ENCODE measurements at places on chromosomes 6 and 20.

- DNase-seq: no peak
These were observed 17.3 kb upstream of the CD93 start for GRCh38 chr20:23103284-23104018.

DNA sequence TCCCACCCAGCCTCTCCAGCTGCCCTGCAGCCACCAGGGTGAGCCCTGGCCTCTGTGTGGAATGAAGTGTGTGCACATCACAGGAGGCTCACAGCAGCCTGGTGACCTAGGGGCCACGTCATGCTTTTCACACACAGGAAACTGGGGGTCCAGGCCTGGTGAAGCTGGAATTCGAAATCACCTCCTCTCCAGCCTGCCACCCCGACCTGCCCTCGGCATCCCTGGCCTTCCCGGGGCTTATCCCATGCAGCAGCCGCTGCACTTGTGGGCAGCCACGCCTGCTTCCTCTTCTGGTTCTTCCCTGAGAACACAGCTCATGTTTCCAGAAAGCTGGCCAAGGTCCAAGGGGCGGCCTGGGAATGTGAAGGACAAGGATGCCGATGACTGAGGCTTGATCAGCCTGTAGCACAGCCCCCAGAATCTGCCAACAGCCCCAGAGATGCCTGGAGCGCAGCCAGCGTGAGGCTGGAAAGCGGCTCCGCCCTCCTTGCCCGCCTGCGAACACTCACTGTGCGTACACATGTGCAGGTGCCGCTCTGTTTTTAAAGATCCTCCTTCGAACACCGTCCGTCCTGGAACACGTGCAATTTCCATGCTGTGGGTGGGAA, 4.2 kb upstream of the NTSR1 start:
- no peak for DNase-seq

GRCh38 chr6:25703005-25703404, 51.0 kb downstream of the SCGN start:
- no peak for DNase-seq

DNA sequence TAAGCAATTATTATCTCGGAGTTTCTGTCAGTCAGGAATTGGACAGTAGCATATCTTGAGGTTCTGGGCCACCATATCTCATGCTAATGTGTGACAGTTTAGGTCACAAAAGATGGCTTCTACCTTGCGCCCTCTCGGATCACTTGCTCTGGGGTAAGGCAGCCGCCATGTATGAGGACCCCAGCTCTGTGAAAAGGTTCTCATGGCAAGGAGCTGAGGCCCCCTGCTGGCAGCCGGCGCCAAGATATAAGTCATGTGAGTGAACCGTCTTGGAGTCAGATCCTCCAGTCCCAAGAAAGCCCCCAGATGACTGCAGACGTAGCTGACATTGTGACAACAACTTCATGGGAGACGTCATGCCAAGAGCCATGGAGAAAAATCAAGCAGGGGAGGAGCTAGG, 670.8 kb downstream of the KIF16B start:
- no peak for DNase-seq

DNA sequence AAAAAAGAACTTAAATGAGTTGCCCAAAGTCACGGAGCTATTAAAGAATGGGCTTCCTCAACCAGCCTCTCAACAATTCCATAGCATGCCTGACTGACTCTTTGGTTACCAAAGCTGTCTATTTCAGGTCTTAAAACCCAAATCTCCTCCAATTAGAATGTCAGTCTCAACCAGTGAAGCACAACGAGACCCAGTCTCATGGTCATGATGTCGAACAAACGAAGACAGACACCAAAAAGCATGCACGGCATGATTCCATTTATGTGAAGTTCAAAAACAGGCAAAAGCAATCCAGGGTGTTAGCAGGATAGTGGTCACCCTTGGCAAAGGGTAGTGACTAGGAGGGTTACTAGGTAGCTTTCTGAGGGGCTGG, 16.3 kb upstream of the PTPN1 start:
- DNase-seq: no peak

DNA sequence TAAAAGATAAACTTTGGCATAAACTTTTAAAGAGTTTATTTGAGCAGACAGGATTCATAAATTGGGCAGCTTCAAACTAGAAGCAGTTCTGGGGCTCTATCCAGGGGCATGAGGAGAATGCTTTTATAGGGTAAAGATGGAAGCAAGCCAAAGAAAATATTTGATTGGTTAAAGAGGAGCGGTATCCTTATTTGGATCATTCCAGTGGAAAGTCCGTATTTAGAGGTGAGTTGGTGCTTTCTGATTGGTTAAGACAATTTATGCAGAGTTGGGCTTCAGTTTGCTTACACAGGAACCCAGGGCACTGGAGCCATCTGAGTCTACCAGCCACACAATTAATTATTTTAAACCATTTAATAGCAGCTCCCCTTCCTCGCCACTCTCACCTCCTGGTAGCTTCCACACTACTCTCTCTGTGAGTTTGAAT, 37.9 kb upstream of the RNF217 start:
- DNase-seq: no peak

- no peak for DNase-seq
These were observed 116.5 kb upstream of the CCDC28A start for GRCh38 chr6:138657065-138657425.

DNA sequence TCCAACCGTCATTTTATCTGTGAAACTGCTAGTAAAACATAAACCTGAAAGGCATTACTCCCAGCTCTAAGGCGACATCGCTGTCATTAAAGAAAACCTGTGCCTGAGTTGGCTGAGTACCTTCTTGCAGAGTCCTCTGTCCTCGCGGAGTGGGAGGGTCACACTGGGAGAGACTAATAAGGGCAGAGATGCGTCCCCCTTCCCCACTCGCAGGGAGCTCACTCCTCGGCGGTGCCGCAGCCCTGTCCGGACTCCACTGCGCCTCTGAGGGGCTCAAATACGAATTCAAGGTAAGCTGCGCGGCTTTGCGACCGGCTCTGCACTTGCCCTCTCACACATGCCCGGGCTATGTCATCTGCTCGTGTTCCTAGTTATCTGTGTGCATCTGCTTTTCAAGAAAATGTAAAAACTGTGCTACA, at the start of gene COL19A1:
Gene COL19A1 (plus strand): TSS at position 206 of the 419 bp plus-strand sequence. CDS start 13,012 bp downstream, outside the sequence.
- DNase-seq: no peak

GRCh38 chr6:159978291-159979135, 9.6 kb downstream of the IGF2R start:
- DNase-seq: peak; percentile 34

DNA sequence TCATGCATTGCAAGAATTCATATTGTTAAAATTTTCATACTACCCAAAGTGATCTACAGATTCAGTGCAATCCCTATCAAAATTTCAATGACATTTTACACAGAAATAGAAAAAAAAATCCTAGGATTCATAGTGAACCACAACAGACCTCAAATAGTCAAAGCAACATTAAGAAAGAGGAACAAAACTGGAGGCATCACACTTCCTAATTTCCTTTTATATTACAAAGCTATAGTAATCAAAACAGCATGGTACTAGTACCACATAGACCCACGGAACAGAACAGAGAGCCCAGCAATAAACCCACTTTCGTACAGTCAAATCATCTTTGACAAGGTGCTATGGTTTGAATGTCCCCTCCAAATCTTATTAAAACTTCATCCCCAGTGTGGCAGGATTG, 39.7 kb downstream of the NTSR1 start:
- DNase-seq: no peak

DNA sequence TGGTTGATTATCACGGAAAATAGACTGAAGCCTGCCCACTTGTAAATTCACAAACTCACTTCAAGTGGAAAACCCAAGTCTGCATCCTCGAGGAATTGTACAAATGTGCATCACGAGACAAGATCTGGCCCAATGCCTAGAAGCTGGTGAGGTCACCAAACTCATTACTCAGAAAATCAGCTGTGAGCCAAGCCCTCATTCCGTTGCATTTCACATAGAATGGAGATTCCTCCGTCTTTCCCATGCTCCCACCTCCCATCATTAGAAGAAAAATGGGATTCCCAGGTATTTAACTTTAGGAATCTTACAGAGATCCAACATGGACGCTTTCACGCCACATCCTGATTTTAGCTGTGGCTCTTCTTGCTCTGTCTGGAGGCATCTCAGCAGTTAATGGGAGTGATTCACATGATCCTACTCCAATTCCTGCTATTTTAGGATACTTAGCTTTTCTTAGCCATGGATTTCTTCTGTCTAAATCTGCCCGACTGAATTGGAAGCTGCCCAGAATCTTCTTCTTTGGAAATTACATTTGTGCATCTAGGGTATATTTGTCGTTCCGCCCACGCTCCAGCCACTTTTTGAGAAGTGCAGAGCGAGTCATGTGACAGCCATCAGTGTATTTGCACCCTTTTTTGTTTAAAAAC, 68.7 kb upstream of the STMND1 start:
- DNase-seq: no peak

- DNase-seq: peak; percentile 83
These were observed 66.2 kb upstream of the SNX9 start for GRCh38 chr6:157756708-157757429.

DNA sequence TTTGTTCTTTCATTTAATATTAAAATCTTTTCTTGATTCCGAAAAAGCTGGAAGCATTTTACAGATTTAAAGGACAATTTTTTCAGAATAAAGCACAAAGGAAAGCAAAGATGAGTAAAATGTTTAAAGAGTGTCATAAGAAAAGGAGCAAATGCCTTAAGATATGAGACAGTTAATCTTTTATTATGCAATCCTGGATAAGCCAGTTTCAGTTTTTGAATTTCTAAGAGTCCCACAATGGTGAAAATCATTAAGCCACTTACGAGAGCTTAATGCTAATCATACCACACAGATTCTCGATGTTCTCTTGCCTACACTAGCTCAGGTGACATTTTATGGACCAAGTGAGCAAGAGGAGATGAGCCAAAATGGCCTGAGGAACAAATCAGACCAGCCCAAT, 103.7 kb upstream of the RNF217 start:
- DNase-seq: no peak

GRCh38 chr6:156963712-156964700, 186.8 kb downstream of the ARID1B start:
- no peak for DNase-seq

DNA sequence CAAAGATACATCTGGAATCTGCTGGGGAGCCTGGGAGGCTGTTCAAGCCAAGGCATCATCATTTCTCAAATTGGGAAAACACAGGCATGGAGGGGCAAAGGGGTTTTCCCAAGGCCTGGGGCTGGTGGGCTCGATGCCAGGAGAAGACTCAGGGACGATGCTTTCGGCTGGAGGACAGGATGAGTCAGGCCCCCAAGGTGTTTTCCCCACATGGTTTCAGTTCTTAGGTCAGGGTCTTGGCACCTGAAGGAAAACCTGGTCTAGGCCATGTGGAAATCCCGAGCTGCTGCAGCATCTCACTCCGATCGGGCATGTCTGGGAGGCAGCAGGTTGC, 348.1 kb downstream of the CDC5L start:
- no peak for DNase-seq

GRCh38 chr6:5866547-5867051, 140.1 kb downstream of the NRN1 start:
- no peak for DNase-seq

DNA sequence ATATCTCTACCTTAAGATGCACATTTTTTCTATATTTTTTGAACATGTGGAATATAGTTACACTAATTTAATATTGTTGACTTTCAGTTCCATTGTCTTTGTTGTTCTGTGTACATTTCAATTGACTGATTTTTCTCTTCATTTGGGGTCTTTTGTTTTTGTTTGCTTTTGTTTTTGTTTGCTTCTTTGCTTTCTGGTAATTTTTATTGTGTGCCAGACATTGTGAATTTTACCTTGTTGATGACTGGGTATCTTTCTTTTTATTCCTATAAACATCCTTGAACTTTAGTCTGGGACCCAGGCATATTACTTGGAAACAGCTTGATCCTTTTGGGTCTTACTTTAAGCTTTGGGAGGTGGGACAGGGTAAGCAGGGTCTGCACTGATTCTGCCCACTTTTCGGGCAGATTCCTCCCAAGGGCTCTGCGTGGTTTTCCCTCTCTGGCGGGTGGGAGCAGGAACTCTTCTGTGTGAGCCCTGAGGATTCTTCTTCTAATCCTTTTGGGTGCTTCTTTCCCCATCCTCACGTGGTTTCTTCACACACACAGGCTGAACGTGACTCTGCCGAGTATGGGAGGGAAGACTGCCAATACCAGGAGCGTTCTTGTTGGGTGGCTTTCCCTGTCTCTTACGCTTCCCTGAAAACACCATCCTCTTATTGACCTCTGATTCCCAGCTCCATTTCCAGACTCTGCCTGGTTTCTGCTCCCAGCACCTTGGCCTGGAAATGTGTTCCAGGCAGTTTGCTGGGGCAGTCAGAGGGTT, 200.5 kb downstream of the ARID1B start:
- no peak for DNase-seq

DNA sequence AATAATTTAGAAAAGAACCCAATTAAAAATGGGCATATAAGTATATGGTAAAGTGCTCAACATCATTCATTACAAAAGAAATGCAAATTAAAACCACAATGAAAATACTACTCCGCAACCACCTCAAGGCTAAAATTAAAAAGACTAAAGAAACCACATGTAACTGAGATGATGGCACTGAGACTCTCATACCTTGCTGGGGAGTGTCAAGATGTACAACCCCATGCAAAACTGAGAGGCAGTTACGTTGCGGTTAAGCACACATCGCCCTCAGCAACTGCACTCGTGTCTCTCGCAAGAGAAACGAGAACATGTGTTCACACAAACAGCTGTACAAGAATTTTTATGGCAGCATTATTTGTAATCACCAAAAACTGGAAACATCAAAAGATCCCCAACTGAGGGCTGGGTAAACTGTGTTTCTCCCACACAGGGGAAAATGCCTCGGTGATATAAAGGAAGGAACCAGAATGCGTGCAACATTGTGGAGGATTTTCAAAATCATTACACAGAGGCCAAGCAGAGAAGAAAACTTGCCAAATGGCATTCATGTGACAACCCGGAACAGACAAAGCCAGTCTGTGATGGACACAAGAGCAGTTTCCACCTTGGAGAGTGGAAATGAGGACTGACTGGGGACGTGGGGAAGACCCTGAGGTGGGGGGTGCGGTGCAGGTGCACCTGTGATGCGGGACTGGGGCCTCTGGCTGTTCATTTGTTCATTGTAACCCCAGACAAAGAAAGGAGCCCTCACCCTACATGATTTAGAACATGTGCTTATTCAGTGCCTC, 144.9 kb downstream of the WDR27 start:
- DNase-seq: peak; percentile 6

DNA sequence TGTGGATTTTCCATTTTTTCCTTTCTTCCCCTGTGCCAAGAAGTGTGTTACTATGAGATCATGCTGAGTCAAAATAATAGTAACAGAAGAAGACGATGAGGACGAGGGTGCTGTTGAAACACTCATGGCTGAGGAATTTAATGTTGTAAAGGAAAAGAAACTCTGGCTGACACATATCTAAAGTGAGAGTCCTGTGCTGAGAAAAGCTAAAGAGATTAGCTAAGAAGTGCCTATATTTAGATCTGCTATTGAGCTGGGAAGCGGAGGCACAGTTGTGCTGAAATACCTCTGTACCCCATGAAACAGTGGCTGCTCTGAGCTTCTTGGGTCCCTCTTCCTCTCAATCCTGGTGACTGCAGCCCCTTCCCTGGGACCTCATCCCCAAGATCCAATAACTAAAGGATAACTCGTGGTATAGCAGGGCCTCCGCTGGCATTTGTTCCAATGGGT, 1.1 kb upstream of the SYTL3 start:
- DNase-seq: no peak

GRCh38 chr20:10006447-10007090, 28.2 kb upstream of the ANKEF1 start:
- DNase-seq: no peak

GRCh38 chr20:53940360-53940702, 130.1 kb downstream of the BCAS1 start:
- no peak for DNase-seq
